ENCODE measurements at places on chromosomes 5 and 9.

DNA sequence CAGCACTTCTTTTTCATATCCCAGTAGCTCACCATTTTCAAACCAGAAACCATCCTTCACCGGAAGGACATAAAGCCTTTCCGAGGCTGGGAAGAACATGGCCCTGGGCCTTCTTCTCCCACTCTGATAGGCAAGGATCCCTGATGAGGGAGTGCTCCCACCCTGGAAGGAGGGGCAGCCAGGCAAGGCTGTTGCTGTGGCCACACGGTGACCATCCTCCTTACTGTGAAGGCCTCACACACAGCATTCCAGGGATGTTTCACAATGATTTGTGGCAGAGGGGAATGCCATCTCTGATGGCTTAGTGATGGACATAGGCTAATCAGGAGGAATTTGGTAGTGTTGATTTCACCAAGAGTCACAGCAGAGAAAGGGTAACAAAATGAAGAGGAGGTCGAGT lies 130.7 kb downstream of the ADAMTS12 start:
- DNase-seq: no peak

- DNase-seq: no peak
These were observed 36.2 kb downstream of the UBE2QL1 start for GRCh38 chr5:6484899-6485298.

DNA sequence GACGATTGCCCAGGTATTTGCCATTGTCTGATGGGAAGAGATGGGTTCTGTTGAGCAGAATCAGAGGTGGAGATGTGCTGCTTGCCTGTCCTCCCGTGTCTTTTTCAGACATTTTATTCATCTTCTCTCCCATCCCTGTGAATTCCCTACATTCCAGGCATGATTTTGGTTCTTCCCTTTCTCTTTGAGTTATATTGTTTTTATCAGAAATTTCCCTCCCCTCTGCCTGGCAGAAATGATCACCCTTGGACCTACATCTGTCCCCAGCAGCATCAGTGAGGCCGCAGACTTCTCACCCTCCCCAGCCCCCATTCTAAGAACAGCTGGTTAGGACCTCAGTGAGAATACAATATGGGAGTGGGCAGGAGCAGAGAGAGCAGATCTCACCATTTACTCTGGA lies 640.2 kb downstream of the CCDC171 start:
- DNase-seq: no peak

- no peak for DNase-seq
These were observed 19.3 kb upstream of the INSYN2B start for GRCh38 chr5:169999621-170000020.

DNA sequence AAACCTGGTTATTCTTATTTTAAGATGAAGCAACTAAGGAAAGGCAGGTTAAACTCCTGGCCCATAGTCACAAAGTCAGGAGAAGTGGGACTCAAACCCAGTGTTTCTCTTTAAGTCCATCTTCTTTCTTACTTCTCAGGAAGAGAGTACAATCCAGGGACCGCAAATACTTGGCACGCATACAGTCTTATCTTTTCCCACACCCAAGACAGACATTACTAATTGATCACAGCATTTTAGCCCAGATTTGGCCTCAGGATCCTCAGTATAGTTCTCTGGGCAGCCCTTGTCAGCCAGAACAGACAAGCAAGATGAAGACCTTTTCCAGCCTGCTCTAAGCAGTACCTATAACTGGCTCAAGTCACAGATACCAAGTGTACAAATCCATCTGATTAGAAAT lies 125.5 kb upstream of the RAI14 start:
- DNase-seq: no peak

GRCh38 chr5:65161655-65162054 lies 320.1 kb downstream of the ADAMTS6 start:
- no peak for DNase-seq

- DNase-seq: peak; percentile 85
These were observed 1.8 kb downstream of the PTGER4 start for GRCh38 chr5:40681363-40682153.

DNA sequence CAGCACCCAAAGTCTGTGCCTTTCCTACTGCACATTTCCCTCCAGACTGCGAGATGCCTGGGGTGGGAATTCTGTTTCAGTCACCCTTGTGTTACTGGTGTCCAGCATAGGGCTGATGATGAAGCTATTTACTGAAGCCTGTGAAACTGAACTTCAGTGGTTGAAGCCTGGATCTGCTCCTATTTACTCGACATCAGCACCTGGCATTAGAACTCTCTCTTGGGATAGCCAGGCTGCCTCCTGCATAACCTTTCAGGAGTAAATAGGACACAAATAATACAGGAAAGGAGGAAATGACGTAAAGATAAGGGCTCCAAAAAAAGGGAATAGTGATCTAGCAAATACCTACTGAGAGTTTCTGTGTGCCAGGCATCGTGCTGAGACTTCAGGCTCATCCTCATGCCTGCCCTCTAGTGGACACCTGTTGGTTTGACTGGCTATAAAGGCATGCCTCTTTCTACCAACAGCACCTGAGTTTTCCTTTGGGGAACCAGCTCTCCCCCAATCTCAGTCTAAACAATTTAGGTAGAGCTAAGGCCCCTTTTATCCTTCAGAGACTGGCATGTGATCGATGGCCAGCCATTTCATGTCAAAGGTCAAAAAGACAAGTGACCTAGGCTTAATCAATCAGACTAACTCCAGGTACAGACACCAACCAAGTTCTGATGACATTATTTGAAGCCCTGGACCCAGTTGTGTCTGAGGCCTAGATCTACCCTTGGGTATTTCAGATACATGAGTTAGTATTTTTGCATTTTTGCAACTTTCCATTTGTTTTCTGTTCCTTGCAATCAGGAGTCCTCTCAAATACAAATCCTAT lies 192.1 kb upstream of the TRIM32 start:
- DNase-seq: no peak

DNA sequence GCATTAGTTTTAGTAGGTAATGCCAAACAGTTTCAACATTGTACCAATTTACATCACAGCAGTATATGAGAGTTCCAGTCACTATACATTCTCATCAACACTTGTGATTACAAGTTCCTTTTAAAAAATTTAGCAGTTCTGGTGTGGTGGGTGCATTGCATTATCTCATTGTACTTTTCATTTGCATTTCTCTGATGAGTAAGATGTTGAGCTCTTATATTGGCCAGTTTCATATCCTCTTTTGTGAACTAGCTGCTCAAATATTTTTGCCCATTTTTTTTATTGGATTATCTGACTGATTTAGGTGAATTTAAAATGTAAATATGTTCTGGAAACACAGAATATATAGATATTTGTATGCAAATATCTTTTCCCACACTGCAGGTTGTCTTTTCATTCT lies 160.9 kb upstream of the NR3C1 start:
- DNase-seq: no peak

DNA sequence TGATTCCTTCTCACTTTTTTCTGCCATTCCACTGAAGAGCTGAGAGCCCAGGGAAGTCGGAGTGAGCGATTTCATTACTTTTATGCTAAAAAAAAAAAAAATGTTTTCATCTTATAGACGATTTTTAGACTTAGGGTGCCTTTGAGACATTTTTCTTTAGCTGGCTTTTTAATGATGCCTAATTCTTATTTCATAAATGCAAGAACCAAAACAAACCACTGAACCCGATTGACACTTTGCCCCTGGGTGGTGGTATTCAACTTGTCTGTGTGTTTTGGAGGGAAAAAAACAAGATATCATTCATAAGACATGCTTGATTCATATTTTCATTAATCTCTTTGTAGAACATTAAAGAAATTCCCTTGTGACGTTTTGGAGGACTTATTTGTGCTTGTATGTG lies 2.4 kb downstream of the TLE4 start:
- DNase-seq: no peak

- no peak for DNase-seq
These were observed 356.8 kb downstream of the EFNA5 start for GRCh38 chr5:107313921-107314320.

DNA sequence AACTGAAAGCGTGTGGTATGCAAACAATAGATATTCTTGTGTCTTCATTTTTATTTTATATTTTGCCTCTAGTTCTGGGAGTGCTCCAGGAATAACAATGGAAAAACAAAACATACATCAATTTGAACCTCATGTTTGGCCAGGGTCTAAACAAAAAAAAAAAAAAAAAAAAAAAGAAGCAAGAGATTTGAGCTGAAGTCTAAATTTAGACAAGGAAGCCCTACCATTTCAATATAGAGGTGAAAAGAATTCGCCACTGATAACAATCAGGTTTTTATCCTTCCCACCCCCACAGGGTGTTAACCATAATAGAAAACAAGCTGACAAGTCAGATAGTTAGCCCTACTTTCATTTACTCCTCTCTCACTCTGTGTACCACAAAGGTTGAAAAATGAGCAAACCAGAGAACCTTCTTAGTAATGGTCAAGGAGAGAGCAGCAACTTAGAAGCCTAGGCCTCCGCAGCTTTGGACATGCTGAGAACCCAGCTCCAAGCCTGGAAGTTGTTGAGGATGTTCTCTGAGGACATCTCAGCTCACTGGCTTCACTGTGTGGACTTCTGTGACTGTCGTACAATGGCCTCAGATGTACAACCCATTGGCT lies 118.2 kb upstream of the HMHB1 start:
- no peak for DNase-seq

DNA sequence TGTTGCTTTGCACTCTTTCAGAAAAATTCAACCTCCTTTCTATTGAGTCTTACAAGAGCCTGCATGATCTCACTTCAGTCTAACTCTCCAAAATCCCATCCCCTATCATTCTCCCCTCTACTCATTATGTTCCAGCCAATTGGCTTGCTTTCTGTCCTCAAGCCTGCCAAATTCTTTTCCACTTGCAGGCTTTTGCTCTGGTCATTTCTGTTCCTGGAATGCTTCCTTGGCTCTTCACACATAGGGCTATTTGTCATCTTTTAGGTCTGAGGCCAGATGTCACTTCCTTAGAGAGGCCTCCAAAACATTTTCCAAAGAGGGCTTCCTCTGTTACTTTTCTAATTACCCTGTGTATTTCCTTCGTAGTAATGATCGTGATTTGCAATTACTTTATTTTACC lies 11.8 kb upstream of the CHD1 start:
- no peak for DNase-seq

GRCh38 chr9:98809311-98810101 lies 2.0 kb downstream of the GALNT12 start:
- no peak for DNase-seq

DNA sequence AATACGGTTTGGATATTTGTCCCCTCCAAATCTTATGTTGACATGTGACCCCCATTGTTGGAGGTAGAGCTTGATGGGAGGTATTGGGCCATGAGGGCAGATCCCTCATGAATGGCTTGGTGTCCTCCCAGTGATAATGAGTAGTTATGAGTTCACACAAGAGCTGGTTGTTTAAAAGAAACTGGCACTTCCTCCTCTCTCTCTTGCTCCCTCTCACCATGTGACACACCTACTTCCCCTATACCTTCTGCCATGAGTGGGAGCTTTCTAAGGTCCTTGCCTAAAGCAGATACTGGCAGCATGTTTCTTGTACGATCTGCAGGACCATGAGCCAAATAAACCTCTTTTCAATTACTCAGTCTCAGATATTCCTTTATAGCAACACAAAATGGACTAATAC lies 132.0 kb downstream of the PIK3R1 start:
- no peak for DNase-seq

GRCh38 chr5:108334225-108334624 lies 47.7 kb downstream of the FBXL17 start:
- DNase-seq: no peak

- DNase-seq: no peak
These were observed 491 bp upstream of the CTSL start for GRCh38 chr9:87725356-87725899.

- DNase-seq: no peak
These were observed 368.4 kb upstream of the GRAMD2B start for GRCh38 chr5:126054577-126055347.

Measured in posterior vena cava (tissue), 2 donors.